ENCODE measurements at places on chromosomes 3 and 15.

DNA sequence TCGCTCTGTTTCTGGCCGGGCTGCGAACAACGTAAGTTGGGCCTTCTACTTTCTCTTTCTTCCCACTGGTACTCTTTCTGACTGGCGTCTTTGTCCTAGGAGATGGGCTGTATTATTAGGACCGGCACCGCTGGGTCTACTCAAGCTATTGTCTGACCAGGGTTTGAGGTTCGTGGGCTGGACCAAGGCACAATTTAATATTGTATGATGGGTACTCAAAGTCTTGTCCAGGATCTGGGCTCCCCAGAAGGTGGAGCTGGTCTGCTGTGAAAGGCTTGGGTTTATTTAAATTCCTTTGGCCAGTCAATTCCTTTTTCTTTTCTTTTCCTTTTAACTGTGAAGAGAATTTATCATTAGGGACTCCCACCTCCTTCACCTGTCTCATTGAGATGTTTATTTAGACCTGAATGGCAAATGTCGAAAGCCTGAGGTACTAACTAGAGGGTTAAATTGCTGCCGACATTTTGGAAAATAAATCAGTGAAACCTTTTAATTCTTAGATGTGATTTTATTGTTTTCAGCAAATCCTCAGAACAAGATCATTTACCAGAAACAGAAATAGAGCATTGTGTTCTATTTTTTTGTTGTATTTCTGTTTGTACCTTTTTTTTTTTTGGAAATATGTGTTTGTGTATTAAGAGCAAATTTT, 410 bp downstream of the LRRC49 start:
- no peak for DNase-seq

DNA sequence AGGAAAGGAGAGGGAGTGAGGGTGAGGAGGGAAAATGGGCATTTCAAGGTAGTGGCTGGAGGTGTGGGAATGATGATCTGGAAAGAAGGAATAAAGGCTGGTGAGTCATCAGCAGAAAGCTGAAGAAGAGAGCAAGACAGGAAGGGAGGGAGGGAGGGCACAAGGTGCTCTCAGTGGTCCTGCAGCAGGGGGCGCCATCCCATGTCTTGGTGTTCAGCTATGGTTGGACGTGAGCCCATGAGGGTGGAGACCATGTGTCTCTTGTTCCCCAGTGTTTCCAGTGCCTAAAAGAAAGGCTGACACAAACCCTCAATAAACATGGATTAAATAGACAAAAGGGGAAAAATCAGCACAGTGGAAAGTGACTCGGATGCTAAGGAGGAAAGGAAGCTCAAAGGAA, 228.5 kb downstream of the NTRK3 start:
- DNase-seq, result no peak

DNA sequence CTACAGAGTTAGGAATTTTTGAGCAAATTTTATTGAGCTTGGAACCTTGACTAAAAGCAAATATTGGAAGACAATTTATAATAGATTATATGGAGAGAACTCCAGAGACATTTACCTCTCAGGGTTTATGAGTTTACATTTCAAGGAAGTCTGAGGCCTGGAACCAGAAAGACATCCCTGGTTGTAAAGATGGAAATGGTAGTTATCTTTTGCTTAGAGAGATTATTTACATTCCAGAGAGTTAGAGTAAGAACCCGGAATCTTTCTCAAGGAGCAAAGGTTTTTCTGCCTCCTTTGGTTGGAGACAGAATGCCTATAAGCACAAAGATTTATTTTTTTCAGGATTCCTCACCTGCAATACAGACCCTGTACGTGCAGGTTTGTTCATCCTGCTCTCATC, 458.1 kb downstream of the TBL1XR1 start:
- DNase-seq, result no peak

DNA sequence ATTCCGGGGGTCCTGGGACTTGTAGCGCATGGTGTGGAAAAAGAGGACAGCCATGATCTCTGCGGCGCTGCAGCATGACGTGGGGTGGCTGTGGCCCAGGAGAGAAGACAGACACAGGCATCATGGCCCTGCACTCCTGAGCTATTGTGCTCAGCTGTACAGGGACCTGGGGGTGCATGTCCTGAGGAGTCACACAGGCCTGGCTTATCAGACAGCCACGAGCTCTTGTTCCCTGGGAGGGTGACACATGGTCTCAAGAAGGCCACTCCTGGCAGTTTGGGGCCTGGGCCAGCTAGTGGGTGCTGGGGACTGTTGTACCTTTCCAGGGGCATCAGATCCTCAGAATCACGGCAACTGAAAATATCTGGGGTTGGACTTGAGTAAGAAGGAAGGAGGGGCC, 13.7 kb downstream of the TKT start:
- DNase-seq, result no peak

GRCh38 chr3:78221796-78222195, 1181.9 kb downstream of the ROBO2 start:
- DNase-seq, result no peak

- no peak for DNase-seq
Measured at GRCh38 chr15:32656091-32656490, 14.6 kb downstream of the SCG5 start.

DNA sequence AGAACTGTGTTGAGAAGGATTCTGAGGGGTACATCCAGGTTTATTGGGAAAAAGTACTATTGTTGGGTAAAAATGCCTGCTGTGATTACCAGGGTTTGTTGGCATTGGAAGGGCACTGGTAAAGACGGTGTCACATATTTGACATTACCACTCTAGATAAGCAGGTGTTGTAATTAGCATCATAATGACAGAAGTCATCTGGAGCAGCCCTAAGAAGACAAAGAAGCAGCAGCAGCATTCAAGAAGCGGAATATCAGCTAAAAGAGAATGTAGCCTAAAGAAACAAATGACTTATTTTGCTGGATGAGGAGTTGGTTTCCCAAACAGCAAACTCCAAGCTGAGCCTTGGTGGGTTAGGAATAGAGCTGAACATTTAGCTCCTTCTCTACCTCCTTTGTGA, 30.5 kb upstream of the ZFAND6 start:
- no peak for DNase-seq

DNA sequence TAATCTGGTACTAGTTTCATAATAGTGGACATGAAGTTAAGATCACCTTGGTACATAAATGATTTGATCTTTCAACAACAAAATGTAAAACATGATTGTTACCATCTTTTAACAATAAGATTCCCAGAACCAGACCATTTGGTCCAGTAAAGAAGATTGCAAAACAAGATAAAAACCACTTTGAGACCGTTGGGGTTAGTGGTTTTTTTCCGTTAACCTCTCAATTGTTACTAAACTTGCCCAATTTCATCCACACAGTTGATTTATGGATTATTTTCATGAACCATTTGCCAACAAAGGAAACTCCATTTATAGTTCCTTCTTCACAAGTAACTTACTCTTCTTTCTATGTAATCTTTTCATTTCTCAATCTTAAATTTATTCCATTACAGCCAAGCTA, 53.8 kb downstream of the ATP8B4 start:
- DNase-seq, result no peak

DNA sequence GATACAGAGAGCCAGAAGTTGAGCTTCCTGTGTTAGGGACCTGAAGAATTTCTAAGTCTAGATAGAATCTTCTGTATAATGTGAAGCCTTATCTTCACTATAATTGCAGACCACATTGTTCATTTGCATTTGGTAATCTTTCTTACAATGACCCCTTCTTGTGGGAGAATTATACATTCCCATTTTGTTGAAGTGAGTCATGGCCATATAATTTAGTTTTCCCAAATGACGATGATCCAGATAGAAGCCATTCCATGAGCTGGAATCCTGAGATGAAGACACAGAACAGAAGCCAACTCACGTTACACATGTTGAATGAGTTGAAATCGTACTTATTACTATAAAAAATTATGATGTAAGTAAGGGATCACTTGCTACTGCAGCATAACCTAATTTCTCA, 187.8 kb downstream of the TUSC7 start:
- no peak for DNase-seq

- DNase-seq, result no peak
Measured at GRCh38 chr3:114660124-114660523, 366.3 kb downstream of the TIGIT start.

- no peak for DNase-seq
Measured at GRCh38 chr3:25044762-25045710, 383.0 kb upstream of the RARB start.

DNA sequence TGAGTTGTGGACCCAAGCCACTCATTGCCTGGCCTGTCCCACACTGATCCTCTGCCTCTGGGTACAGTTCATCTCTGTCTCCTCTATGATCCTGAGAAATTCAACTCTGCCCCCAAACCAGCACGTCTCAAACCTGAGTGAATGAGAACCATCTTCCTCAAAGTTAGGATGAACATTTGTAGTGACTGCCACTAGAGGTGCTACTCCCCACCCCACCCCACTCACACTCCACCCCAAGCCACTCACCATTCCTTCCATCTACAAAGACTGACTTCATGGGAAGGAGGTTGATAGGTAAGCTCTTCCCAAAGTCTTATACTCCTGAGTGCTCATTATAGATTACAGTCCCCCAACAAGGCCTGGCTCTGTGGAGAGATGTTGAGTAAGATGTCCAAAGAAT, 43.8 kb downstream of the NEK10 start:
- DNase-seq, result no peak

- no peak for DNase-seq
Measured at GRCh38 chr3:99351122-99351521, 287.3 kb upstream of the COL8A1 start.

- no peak for DNase-seq
Measured at GRCh38 chr3:29557186-29557585, 276.3 kb downstream of the RBMS3 start.

- DNase-seq, result no peak
Measured at GRCh38 chr15:100559330-100559729, 30.6 kb upstream of the CERS3 start.

- no peak for DNase-seq
Measured at GRCh38 chr3:138457863-138458735, 23.7 kb downstream of the ESYT3 start.

DNA sequence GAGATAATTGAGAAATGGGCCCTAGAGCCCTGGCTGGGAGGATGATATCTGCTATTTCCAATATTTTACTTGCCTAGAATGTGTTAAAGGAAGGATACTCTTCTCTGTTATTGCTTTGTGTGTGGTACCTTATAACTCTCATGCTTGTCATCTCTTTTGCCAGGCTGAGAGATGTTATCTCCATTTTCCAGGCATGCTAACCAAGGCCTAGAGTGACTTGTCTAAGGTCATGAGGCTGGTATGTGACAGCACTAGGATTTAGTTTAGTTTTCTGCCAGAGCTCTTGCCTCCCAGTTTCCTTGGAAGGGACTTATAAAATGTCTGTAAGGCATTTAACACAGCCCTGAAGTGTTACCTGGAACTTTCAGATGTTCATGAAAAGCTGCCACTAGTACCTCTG, 1.4 kb downstream of the CLK3 start:
- no peak for DNase-seq

Data from HuH-7.5 (cell line).